ENCODE measurements at places on chromosomes 3 and 15.

DNA sequence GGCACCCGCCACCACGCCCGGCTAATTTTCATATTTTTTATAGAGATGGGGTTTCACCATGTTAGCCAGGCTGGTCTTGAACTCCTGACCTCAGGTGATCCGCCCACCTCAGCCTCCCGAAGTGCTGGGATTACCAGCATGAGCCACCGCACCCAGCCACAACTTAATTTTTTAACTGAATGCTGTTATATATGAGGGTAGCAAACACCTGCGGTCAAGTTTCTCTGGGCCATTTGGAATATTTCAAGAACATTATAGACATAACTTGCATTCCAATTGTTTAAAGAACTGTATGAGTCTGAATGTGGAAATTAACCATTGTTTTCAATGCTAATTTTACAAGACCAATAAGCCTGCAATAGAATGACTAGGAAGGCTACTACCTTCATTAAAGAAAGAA, 35.7 kb upstream of the GOLGA8B start:
- no peak for DNase-seq

GRCh38 chr3:185549651-185550111, 2.7 kb downstream of the LIPH start:
- DNase-seq: no peak

GRCh38 chr3:105606016-105606415, 239.3 kb downstream of the ALCAM start:
- DNase-seq: no peak

DNA sequence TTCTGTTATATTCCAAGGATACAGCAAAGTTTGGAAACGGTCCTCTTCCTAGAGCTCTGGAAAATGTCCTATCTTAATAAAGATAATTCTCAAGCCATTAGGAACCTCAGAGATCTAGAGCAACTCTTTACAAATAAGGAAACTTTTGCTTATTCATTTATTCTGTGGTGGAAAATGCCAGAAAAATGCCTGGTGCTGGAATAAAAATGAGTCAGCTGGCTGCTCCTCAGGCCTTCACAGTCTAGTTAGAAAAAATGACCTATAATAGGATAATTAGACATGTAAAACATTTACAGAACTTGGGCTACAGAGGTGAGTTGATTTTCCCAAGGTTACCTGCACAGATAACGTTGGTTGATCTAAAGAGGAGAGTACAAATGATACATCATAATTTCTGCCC, 372.5 kb downstream of the NLGN1 start:
- DNase-seq: no peak

GRCh38 chr3:132038198-132038825, 3.5 kb upstream of the CPNE4 start:
- DNase-seq: no peak

- DNase-seq: no peak
Observed at GRCh38 chr3:46904303-46905212, 27.0 kb downstream of the PTH1R start.

GRCh38 chr3:194739498-194740284, 54.0 kb downstream of the FAM43A start:
- DNase-seq: no peak

DNA sequence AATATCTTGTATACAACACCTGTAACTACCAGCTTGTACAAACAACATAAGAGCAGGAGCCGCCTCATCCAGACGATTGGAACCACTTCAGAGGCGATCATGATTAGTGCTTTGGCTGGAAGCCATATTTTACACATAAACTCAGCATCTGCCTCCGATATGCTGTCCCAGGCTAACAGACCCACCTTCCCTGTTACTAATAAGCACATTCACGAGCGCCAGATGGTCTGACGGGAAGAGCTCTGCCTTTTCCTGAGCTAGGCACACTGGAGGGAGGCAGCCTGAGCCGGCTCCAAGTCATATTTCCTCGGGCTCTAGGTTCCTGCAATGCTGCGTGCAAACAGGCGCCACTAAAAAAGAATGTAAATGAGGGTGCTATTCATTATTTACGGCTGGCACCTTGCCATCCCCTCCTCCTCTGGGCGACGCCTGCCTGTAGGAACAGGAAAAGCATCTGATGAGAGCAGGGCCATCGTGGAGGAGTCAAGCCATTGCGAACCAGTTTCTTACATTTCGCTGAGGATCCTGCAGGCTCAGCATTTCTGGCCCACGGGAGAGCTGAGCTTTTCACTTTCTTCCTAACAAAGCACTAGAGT, 98.2 kb downstream of the ANXA2 start:
- DNase-seq: no peak

Measured in Right ventricle myocardium superior (tissue), 1 donor.